Pericardium fibroblast (primary cell): ENCODE measurements at places on chromosomes 3 and 15. TPM values are rescaled to one million over a fixed set of nuclear protein-coding genes. Genes with fewer than 3 reads are reported as not detected.

MYO5C gene
- total RNA-seq = under 0.01 and 0.34 TPM in 2 replicates

CCR5 gene
- not detected in 2 replicates for total RNA-seq

CHRD gene
- 1.5 and 5.1 TPM in 2 replicates for total RNA-seq

GATM gene
- 0.17 and 1.9 TPM in 2 replicates for total RNA-seq

ST6GAL1 gene
- 9.6 and 18.9 TPM in 2 replicates for total RNA-seq

C3orf52 gene
- total RNA-seq = 1.3 and 2.9 TPM in 2 replicates

TMEM87A gene
- total RNA-seq = 27.7 and 32.2 TPM in 2 replicates

DLL4 gene
- total RNA-seq = 0.26 TPM in 1 of 2 replicates, not detected in the other

XCR1 gene
- total RNA-seq = not detected in 2 replicates

TF gene
- 1.4 and 1.9 TPM in 2 replicates for total RNA-seq

MTHFS gene
- 9.9 and 19.5 TPM in 2 replicates for total RNA-seq

ISLR gene
- 185 and 199 TPM in 2 replicates for total RNA-seq

HIGD1A gene
- total RNA-seq = 127 and 173 TPM in 2 replicates

PCSK6 gene
- total RNA-seq = 4.3 and 10.7 TPM in 2 replicates

AEN gene
- 17.9 and 18.5 TPM in 2 replicates for total RNA-seq

GREM1 gene
- 3.6 and 15.3 TPM in 2 replicates for total RNA-seq

TPRG1 gene
- 0.47 and 1.4 TPM in 2 replicates for total RNA-seq

ARNT2 gene
- total RNA-seq = 15.9 and 22.0 TPM in 2 replicates

FSIP1 gene
- 1.7 TPM in 1 of 2 replicates, not detected in the other for total RNA-seq

ABI3BP gene
- 6.8 and 15.2 TPM in 2 replicates for total RNA-seq

FGF7 gene
- total RNA-seq = 23.6 and 42.9 TPM in 2 replicates

PFN2 gene
- 74.6 and 114 TPM in 2 replicates for total RNA-seq

PAQR5 gene
- total RNA-seq = 0.17 and 1.3 TPM in 2 replicates

RAB6B gene
- total RNA-seq = 0.09 and 0.82 TPM in 2 replicates

CHST13 gene
- not detected in 2 replicates for total RNA-seq

AADAC gene
- 3.3 and 11.8 TPM in 2 replicates for total RNA-seq

IDH2 gene
- total RNA-seq = 46.3 and 56.2 TPM in 2 replicates

LRRC15 gene
- total RNA-seq = 0.17 TPM in 1 of 2 replicates, not detected in the other

RAD51 gene
- 1.2 and 5.6 TPM in 2 replicates for total RNA-seq

TNFAIP8L3 gene
- 10.3 and 14.4 TPM in 2 replicates for total RNA-seq

LRRC34 gene
- total RNA-seq = 2.1 and 15.5 TPM in 2 replicates

SGO1 gene
- total RNA-seq = 0.47 and 1.4 TPM in 2 replicates

LINGO1 gene
- 0.09 and 3.0 TPM in 2 replicates for total RNA-seq

GHSR gene
- not detected in 2 replicates for total RNA-seq
